H7 (cell line): ENCODE measurements at places on chromosomes 3 and 15. TPM values are rescaled to one million over a fixed set of nuclear protein-coding genes. Genes with fewer than 3 reads are reported as not detected.
A peak's percentile ranks its signal among the peaks of the same experiment; 100 is the strongest.

GRCh38 chr3:101865751-101866509 lies 16.6 kb downstream of the NFKBIZ start:
- peak; percentile 77 for DNase-seq

- no peak for DNase-seq
These were observed 12.4 kb upstream of the MELTF start for GRCh38 chr3:197041875-197042488.

DNA sequence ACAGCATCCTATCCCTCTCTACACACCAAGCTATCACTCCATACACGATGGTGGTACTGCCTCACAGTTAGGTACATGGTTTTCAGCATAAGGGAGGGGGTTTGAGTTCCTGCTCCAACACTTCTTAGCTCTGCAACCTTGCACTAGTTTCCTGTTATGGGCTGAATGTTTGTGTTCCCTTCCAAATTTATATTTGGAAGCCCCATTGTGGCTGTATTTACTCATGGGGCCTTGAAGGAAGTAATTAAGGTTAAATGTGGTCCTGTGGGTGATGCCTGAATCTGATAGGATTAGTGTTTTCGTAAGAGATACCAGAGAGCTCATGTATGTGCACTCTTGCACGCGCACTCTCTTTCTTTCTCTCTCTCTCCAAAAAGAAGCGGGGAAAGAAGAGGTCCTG lies 259.4 kb downstream of the RORA start:
- DNase-seq, result no peak

- no peak for DNase-seq
These were observed 16.7 kb downstream of the RAB8B start for GRCh38 chr15:63206079-63206478.

DNA sequence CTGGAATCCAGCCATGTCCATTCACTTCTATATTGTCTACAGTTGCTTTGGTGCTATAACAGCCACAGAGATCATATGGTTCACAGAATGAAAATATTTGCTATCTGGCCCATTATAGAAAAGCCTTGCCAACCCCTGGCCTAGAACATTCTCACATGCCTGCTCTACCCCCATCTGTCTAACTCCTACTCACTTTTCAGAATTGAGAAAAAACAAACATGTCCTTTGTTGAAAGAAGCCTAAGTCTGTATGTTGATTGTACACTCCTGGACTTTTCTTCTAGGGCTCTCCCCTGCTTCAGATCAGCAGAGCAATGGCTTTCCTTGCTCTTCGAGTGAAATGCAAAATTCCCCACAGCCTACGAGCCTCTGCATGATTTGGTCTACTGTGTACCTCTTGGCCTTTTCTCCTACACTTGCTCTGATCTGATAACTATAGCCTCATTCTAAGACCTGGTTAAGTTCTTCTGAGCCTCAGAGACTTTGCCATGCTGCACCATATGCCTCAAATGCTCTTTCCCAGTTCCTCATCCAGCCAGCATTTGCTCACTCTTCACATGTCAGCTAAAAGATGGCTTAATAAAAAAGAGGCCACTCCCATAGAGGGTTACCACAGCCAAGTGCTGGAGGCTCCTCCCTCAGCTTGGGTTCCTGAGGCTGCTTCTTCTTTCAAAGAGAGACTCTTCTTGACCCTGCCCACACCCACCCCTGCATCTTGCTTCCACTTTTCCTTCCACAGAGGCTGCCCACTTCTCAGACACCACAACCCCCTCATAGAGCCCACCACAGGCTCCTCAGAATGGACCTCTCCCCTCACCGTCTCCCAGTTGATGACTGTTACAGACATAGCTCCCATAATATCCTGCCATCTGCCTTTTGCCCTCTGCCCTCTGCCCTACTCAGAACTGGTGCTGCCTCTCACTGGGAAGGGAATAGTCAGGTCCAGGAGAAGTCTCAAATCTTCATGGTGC lies 22.9 kb upstream of the DCLK3 start:
- DNase-seq, result no peak

GRCh38 chr15:92681141-92681631 lies 25.6 kb upstream of the FAM174B start:
- no peak for DNase-seq

DNA sequence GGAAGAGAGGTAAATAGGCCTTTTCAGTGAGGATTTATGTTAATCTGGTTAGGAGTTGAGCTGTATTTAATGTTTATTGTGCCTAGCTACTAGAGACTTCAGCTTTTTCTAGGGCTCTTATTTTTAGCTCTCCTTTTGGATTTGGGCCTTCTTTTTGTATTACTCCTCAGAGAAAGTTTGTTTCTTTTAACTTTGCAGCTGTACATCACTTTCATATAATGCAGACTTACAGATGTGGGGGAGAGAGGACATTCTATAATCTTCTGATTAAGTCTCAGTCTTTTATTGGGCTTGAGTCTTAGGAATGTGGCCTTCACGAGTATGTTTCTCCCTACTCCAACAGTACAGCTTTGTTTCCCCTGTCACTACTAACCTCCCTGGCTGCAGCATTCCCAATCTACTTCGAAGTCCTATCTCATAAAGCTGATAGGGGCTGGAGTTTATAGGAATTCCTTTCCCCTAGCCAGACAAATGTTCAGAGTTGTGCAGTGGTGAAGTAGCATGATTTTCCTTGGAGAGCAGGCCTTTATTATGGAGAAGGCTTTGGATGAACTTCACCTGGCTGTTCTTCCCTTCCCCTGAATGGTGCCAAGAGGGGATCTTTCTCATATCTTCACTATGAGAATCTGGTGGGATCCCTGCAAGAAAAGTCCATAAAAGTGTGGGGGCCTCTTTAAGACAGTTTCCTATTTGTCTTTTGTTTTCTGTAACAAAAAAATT lies 82.2 kb upstream of the CBLB start:
- no peak for DNase-seq

Gene ERICH6
- total RNA-seq, result 0.17 TPM in 1 of 2 replicates, not detected in the other
